ENCODE measurements at places on chromosomes 12 and 14.

- DNase-seq = no peak
Measured at GRCh38 chr12:114944736-114945135, 260.8 kb upstream of the TBX3 start.

DNA sequence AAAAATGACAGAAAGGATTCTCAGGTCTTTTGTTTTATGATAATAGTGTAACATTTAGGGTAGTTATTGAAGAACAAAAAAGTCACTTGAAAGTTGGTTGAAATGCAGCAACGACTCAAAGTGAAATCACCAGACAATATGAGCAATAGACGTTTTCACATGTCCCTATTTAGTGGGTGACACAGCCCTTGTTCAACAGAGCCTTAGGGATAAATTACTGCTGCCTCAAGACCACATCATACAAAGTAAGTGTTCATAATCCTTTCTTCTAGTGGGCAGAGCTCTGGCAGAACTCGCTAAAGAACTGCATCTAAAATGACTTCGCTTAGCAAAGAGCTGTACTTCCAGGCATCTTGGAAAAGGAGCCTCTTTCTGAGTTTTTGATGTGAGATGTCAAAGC is 128.5 kb upstream of the LMNTD1 start:
- no peak for DNase-seq

GRCh38 chr14:83470466-83470865 is 1936.8 kb upstream of the SEL1L start:
- DNase-seq = no peak

- no peak for DNase-seq
Measured at GRCh38 chr14:71208702-71209357, 301.6 kb downstream of the PCNX1 start.

- no peak for DNase-seq
Measured at GRCh38 chr14:79043194-79043889, 873.2 kb downstream of the NRXN3 start.

DNA sequence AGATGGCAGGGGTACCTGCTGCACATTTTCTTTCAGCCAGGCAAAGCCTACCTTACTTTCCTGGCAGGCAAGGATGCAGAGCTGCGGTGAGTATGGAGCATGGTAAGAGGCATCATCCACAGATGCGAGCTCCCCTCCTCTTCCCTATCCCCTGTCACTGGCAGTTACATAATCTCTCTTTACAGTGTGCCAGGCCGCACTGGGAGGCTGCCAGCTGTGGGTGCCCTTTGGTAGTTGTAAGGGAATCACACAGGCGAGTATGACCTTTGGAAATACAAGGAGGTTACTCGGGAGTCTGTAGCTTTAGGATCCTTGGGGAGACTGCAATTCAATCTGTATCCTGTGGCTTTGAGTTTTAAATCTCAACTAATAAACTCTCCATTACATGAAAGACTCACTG is 132.5 kb downstream of the KTN1 start:
- no peak for DNase-seq

GRCh38 chr12:120764816-120765215 is 39.2 kb downstream of the ACADS start:
- no peak for DNase-seq

GRCh38 chr12:11233532-11233931 is 36.0 kb downstream of the PRB3 start:
- no peak for DNase-seq

DNA sequence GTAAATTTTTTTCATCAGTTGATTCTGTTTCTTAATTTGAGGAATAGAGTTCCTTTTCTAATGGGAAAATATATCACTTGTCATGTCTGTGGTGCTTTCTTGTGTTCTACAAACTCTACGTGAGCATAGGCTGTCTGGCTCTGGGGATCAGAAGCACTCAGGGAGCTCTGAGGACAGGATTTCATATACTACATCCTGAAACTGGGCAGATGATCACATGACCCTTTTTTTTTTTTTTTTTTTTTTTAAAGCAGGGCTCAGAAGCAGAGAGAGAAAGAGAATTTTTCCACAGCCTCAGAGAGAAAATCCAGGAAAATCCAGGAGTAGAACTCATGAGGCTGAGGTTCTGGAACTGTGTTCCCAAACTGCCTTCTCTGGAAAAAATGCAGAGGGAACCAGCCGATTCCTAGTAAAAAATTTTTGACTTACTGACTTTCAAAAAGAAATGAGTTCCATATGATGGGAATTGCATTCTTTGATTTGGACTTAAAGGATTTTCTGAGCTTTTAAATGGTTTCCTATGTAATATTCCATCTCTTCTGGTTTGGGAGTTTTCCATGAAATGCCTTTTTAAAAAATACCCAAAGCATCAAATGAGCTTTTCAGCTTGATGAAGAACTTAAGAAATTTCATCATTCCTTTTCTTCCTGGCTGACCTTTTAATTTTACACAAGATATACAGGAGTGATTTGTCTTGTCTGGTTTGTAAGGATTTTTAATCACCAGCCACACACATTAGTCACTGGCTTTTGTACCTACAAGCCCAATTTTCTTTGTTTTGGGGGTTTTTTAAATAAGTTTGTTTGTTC is 183.1 kb upstream of the HIF1A start:
- no peak for DNase-seq

- no peak for DNase-seq
Measured at GRCh38 chr14:99606359-99606758, 2.4 kb upstream of the CCDC85C start.

DNA sequence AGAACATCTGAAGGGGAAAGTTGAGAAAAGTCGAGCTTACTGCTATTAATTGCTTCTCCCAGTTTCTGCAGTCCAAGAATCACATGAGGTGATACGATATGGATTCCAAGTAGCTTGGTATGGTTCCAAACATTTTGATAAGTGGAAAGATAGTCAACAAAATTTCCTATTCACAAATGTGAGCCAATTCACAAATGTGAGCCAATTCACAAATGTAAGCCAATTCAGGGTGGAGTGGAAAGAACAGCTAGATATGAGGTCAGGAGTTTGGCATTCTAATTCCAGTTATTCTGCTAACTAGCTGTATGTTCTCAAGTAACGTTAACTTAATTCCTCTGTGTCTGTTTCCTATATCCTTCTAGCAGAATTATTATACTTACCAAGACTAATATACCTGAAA is 37.6 kb upstream of the DHRS4 start:
- DNase-seq = no peak

GRCh38 chr12:82919388-82920054 is 232.8 kb downstream of the TMTC2 start:
- DNase-seq = no peak

DNA sequence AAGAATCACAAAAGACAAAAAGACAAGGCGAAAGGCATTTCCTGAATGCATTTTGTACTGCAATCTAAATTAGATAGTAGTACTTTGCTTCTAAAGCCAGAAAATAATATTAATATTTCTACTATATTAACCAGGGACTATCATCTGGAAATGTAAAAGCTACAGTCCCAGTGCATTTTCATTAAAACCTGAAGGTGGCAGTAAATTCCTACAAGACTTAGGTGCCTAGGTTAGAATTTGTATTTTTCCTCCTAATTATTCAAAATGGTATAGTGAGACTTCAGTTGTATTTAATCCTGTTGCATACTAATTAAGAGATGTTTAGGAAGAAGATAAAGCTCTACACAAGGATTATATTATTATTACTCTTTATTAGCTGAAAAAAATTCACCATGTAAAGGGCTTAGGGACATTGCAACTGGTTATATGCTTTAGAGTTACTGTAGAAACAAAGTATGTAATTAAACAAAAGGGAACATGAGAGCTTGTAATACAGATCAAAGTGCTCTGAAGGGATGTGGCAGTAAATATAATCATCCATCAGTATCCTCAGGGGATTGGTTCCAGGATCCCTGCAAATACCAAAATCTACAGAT is 53.6 kb downstream of the BRMS1L start:
- no peak for DNase-seq

- no peak for DNase-seq
Measured at GRCh38 chr12:95096852-95097251, 23.4 kb upstream of the NR2C1 start.

DNA sequence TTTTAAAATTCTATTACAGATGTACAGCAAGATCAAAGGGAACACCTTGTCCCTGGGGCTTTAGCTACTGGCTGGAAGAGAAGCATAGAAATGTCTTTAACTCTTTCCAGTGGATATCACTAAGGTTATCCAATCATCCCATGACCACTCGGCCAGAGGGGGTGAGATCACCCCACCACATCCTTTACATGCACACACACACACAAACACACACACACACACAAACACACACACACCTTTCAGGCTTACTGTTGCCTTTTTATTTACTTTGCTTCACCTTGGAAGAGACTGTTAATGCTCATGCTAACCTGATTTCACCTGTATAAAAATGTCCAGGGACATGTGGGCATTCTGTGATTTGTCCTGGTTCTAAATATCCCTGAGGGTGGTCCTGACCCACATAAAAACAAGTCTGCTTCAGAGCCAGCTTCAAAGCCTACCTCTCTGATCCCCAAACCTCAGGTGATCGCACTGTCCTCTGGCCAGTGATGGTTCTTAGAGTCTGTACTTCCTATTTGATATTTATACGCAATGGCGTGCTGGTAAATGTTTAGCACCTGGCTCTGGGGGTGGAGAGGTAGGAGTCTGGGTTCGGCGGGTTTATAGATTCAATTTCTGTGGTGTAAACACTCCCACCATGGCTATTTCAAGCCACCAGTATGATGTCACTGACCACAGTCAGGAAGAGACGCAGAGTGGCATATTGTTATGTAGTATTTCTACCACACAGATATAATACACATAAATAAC is 166.1 kb upstream of the EEA1 start:
- DNase-seq = no peak

GRCh38 chr12:26029736-26030022 is 71.2 kb downstream of the RASSF8 start:
- no peak for DNase-seq

GRCh38 chr12:60451457-60451856 is 855.6 kb downstream of the SLC16A7 start:
- no peak for DNase-seq

GRCh38 chr12:56931474-56931978 is 2.7 kb downstream of the SDR9C7 start:
- no peak for DNase-seq

DNA sequence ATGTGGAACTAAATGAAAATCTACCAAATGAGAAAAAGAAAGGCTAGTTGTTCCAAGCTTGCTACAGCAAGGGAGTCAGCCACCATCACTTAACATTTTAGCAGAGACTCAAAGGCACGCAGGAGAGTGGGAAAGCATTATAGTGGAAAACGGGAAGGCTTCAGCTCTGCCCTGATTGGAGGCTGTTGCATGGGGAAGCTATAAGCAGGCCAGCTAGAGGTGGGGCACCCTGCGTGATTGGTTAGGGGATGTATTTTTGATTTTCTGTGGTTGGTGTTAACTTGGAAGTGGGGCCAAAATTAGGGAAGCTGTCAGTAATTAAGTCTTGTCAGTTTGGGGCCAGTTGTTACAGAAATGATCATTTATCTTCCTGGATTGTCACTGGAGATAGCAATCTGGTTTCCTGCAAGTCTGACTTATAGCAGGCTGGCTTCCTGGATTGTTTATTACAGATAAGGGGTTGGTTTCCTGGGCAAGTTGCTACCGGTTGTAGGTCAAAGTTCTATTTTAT is 93.9 kb downstream of the FAR2 start:
- DNase-seq = no peak

DNA sequence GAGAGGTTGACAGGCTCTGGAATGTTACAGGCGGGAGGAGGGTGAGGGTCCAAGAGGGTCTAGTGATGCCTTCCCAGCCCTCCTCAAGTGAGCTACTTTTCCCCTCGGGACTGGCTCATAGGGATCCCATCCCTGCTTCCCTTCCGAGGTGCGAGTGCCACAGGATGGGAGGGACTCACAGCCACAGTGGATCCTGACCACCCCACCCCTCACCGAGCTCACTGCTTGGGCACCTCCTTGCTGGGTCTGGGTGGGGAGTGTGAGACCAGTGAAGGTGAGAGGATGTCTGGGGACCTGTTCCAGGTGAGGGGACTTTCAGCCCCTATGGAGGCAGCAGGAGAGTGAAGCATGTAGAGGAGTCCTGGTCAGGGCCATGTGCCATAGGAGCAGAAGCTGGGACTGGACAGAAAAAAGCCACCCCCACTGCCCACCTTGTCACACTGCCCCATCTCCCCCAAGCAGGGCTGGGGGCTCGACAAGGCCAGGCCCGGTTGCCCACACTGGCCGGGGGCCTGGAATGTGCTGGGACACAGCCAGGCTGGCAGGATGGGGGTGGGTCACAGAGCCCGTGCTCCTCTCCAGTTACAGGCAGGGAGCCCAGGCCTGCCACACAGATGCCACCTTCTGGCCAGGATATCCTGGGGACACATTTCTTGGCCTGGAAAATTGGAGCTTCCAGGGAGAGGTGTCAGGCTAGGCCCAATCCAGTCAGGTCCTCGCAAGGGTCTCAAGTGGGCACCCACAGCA is 1.7 kb upstream of the TNS2 start:
- DNase-seq = no peak

- no peak for DNase-seq
Measured at GRCh38 chr14:20548414-20549158, 12.3 kb downstream of the RNASE9 start.

- DNase-seq = no peak
Measured at GRCh38 chr12:132288516-132289215, 40.7 kb downstream of the GALNT9 start.

DNA sequence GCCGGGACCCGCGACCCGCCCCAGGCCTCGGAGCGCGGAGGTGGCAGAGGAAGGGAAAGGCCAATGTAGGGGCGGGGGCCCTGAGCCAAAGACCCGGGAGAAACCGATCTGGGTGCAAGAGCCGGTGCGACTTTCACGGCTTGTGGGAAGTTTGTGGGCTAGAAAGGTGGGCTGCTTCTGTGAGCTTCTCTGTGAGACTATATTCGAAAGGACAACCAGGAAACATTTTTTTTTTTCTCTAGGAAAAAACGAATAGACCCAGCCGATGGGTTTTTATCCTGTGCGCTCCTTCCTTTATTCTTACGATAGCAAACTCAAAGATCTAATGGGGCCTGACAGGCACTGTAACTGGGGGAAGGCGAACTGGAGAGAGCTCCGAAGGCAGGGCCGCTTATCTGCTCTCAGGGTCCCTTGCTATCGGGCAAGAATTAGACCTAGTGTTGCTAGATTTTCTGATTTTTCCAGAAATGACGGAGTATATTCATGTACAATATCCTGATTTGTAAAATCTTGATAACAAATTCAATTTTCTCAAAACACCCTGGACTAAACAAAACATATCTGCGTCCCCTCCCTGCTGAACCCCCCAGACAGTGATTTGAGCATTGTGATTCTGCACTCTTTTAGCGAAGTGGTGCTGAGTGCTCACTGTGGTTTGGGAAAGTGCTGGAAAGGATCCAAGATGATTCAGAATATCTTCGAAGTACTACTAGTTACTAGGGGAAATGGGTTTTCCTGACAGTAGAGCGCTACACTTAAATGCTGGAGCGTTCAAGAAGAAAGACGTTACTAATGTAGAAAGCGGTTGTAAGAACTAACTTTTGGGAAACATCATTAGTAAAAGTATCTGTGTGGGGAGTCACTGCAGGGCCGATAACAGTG is 563 bp upstream of the STXBP6 start:
- no peak for DNase-seq

Data from stimulated activated CD8-positive, alpha-beta memory T cell treated with anti-CD3 and anti-CD28 coated beads, Interleukin-2, amount 100 ng/mL, for 1 hour (primary cell).